ENCODE measurements at places on chromosomes 6 and 20.

GRCh38 chr6:135159531-135159930, 21.6 kb upstream of the MYB start:
- DNase-seq = no peak

DNA sequence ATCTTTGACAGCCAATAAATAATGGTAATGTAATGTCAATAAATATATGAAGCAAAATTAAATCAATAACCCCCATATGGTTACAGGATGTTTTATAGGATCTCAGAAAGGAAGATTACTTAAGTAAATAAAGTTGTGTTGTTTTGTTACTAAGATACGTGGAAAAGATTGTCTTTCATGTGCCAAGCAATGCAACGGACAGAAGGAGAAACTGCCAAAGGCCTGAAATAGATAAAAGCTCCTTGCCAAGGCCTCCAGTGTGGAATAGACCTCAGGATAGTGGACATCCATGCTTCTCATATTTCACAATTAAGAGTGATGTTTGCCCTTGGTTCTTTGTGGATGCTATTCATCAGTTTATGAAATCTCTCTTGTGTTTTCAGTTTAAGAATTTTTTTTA, 16.4 kb upstream of the FNDC1 start:
- DNase-seq = no peak

DNA sequence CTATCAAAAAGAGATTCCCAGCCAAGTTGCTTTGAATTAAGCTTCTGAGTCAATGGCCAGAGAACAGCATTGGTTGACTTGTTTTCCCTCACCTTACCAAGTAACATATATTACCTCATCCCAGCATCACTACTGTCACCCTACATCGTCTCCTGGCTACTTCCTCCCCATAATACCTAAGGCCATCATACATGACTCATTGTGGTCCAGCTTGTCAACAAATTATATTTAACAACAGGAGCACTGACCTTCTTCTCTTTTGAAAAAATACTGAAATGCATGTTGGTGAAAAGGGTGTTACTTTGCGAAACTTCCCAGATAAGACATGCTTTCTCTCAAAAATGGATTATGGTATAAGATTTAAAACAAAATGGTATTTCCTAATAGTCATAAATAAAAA, 106.9 kb downstream of the TBX18 start:
- DNase-seq = no peak

GRCh38 chr6:4521070-4521469, 255.1 kb upstream of the CDYL start:
- no peak for DNase-seq

DNA sequence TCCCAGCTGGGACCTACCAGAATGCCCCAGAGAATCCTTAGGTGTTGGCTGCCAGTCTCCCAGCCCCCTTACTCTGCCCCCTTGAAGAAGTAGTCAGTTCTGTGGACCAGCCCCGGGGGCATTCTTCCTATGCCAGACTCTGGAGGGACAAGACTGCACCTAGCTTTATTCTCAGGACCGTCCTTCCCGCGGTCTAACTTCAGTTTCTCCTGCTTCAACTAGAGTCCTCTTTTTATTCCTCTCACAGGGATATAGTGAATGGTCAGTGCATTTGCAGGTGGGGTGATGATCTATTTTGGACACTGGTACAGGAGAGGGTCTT, 35.9 kb upstream of the MDFI start:
- DNase-seq = no peak

DNA sequence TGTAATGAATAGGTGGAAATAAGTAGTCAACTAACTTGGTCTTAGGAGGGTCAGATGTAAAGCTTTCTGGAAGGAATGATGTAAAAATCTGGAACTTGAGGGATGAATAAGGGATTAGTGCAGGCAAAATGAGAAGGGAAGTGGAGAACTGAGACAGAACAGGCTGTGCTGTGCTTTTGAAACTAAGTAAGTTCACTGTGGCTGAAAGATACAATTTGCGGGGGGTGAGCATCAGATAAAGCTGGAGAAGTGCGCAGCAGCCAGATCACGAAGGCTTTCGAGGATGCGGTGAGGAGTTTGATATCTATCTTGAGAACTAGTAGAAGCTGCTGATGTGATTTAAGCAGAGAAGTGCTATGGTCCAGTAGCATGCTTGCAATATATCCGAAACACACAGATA, 247.8 kb downstream of the RNF144B start:
- no peak for DNase-seq

GRCh38 chr6:36752187-36752885, 54.7 kb downstream of the RAB44 start:
- DNase-seq = no peak

DNA sequence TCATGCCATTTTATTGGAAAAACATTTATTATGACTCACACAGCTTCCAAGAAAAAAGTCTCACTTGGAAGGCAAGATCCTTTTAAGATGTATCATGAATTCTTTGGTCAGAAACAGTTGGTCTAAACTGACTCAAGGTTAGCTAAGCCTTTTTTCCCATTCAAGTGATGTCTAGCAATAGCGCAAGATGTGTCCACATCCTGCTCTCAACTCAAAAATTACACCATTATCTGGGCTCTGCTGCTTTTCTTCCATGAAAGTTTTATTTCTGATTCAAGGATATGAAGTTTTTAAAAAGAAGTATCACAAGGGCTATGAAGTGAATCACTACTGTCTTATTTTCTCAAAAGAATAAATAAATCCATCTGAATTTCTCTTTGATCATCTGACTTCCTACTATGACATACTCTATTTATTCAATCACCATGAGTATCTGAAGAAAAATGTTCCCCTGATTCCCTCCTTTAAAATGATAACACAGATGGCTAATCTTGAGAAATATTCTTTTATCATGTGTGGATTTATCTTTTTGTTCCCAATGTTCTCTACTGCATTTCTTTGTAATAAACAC, 139.2 kb downstream of the AHI1 start:
- no peak for DNase-seq

GRCh38 chr6:136225496-136225895, 24.6 kb downstream of the MTFR2 start:
- DNase-seq = no peak

DNA sequence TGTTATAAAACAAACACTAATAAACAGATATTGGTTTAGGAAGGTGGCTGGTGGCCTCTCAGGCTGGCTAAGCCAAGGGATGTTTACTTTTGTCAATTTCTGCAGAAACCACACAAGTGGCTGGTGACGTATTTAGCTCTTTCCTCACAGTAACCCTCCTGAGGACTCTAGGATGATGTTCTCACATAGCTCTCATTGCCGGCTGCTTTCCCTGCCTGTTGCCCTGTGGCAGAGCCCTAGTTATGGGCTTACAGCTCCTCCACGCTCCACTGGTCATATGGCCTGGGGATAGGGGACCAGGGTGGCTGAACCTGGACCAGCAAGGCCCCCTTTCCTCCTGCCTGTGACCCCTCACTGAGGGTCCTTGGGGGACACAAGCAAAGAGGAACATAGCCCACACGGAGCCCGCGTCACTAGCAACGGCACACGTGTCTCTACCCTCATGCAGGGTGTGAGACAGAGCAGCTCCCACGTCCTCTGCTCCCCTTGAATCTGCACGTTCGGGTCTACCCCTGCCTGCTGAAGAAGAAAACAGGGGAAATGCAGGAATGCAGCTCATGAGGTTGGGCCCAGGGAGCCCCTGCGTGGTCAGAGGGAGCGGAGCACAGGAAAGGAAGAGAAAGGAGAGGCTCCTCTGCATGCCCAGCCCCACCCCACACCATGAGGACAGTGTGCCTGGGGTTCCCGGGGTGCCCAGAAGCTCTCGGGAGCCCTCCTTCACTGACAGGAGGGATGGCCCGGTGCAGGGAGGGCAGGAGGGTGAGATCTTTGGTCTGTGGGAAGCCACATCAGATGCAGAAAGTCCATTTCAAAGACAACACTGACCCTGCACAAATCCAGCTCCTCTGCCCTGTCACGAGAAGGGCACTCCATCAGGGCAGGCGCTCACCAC, 13.9 kb downstream of the RAMACL start:
- no peak for DNase-seq
